Posterior cingulate gyrus (tissue), 11 donors: ENCODE measurements at places on chromosomes 12 and 14.

DNA sequence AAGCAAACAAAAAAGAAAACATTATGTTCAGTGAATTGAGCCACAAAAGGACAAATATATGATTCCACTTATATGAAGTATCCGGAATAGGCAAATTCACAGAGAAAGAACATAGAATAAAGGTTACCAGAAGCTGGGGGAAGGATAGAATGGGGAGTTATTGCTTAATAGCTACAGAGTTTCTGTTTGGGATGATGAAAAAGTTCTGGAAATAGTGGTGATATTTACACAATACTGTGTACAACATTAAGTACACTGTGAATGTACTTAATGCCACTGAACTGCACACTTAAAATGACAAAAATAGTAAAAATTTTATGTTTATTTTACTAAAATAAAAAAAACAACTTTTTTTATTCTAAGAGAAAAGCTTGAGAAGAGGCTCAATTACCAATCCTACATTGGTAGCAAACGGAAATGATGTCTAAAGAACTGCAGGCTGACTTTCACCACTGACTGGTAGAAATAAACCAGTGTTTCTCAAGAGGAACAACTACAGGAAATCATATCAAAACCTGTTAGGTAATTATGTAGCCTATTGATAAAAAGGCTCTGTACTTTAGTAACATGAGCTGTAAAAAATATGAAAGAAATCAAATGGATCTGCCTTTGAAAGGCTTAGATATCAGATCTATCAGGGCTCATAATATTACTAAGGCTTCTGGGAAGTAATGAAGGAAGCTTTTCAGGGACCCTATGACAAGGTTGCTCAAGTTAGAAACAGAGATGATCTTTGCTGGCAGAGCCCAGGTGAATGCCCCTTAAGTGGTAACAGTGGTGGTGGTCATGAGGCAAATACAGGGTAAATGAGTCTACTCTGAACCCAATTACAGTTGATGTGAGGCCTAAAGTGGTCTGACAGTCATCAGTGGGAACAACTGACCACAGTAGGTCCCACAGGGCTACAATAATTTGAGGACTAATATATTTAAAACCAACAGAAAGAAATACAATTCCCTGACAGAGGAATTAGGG lies 41.3 kb downstream of the BAZ1A start:
- no peak for DNase-seq

DNA sequence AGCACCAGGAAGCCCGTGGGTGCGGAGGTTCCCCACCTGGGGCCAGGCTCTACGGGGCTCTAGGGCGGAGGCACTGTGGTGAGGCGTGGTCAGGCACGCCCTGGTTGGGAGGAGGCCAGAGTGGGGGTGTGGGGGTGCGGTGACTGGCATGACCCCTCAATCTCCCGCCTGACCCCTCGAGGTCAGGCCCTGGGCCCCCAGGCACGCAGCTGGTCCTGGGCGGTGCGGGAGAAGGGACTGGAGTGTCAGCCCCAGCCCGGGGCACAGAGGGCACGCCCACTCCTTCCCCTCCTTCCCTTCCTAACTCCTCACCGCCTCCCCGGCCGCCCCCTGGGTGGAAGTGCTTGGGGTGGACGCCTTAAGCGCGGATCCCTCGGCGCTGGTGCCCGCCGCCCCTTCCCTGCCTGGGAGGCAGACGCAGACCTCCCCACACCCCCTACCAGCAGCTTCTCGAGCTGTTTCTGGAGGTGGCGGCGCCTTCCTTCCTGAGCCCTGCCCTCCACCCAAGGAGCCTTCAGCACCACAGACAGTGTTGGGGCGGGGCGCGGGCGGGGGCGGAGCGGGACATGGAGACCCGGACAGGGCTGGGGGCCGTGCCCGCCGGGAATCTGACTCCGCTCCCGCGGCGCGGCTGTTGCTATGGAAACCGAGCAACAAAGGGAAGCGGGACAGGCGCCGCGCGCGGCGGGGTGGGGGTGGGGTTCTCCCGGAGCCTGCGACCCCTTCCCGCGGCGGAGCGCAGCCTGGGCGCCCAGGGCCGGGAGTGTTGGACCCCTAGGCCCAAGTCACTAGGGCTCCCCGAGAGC lies 741 bp upstream of the CRIP2 start:
- peak; percentile 73 for DNase-seq

DNA sequence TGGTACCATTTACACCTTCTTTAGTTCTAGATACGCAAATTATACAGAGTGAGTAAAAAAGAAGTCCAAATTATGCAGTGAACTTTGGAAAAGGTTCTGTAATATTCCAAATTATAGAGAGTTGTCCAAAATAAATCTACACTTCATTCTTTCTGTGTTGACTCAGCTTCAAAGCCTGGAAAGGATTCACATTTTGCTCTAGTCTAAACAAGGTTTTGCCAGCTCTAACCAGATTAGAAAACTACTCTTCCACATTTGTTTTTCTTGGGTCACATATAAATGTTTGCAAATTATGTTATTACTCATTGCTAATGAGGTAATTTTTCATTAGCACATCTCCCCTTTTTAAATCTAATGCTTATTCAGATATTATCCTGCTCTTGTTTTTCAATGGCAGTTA lies 1562.4 kb upstream of the SEL1L start:
- DNase-seq: no peak

GRCh38 chr14:75297411-75298040 lies 18.9 kb downstream of the FOS start:
- DNase-seq: no peak

DNA sequence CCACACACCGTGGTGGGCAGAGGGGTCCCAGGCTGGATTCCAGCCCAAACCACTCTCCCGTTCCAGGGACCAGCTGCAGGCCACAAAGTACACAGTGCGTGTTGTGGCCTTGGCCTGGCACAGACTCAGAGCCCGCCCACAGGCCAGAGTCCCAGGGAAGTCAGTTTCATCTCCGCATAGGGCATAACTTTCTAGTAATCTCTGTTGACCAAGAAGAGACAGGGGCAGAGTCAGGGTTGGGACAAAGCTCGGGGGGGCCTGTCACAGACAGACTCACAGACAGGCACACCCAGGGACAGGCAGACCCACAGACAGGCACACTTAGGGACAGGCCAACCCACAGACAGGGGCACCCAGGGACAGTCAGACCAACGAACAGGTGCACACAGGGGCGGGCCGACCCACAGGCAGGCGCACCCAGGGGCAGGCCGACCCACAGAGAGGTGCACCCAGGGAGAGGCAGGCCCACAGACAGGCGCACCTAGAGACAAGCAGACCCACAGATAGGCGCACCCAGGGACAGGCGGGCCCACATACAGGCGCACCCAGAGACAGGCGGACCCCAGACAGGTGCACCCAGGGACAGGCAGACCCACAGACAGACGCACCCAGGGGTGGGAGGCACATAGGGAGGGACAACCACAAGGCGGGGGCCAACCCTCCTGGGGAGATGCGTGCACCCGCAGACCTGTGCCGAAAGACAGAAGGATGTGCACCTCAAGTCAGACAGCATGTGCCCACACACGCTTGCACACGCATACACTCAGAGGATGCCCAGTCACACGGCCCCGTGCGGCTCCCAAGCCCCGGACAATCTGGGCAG lies 323.3 kb upstream of the RTL1 start:
- DNase-seq: peak; percentile 80

DNA sequence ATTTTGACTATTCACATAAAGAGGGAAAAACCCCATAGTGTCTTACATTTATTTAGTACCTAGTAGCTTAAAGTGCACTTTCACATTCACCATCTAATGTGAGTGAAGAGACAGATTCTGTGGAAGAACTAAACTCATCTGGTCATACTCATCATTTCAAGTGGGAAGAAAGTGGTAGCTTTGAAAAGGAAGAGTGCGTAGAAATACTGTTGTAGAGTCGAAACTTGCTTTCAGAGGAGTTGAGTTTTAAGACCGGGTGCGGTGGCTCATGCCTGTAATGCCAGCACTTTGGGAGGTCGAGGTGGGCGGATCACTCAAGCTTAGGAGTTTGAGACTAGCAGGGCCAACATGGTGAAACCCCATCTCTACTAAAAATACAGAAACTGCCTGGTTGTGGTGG lies 222.2 kb downstream of the ERC1 start:
- DNase-seq: no peak

GRCh38 chr12:87988534-87988933 lies 40.7 kb downstream of the C12orf50 start:
- DNase-seq: no peak

DNA sequence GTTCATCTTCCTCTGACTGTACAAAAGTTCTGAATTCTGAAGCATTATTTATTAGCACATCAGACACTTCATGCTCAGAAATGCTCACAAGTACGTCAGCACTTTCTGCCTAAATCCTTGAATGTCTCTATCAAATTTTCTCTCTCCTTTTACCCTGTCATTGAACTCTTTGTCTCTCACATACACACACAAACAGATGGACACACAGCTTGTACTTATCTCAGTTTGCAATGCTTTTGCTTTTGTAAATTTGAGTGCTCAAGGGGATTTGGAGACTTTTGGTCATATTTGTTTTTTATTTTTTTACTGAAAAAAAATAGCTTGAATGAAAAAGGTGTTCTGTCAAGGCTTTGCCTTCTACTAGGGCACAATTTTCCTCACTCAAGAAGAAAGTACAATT lies 64.2 kb upstream of the PDZRN4 start:
- no peak for DNase-seq

- DNase-seq: no peak
Measured at GRCh38 chr12:78343657-78344056, 513.0 kb downstream of the NAV3 start.

- no peak for DNase-seq
Measured at GRCh38 chr12:64419696-64420095, 15.5 kb downstream of the XPOT start.

DNA sequence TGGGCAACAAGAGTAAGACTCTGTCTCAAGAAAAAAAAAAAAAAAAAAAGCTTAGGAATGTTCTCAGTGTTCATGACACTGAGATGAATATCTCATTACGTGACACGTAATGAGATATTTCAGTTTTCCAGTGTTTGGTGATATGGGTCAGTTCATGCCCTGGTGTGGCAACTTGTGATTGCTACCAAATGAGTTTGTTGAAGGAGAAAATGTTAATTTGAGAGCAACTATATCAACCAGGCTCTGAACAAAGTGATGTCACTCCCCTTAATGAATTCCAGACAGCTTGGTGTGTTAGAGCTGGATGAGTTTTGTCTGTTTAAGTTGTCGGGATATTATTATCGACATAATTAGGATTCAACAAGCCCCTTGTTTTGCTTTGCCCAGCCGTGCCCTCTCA lies 211.7 kb downstream of the DPF3 start:
- no peak for DNase-seq

GRCh38 chr14:74599321-74599761 lies 12.7 kb downstream of the LTBP2 start:
- no peak for DNase-seq

GRCh38 chr14:105199093-105199492 lies 18.0 kb upstream of the NUDT14 start:
- DNase-seq: no peak

DNA sequence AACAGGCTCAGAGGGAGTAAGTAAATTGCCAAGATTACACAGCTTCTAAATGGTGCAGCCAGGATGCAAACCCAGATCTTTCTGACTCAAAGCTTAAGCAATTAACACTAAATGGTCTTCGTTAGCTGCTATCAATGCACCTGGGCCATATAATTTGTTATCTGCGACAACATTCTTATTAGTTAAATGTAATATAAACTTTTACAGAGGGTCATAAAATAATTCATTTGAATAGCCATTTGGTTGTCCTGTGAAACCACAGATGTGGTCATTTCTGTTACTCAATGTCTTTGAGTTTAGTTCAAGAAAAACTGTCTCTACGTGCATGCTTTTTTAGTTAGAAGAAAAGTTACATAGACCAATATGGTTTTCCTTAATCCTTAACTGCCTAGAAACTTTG lies 22.1 kb upstream of the NAP1L1 start:
- DNase-seq: no peak

- DNase-seq: no peak
Measured at GRCh38 chr14:77870646-77871045, 70.7 kb downstream of the ADCK1 start.

DNA sequence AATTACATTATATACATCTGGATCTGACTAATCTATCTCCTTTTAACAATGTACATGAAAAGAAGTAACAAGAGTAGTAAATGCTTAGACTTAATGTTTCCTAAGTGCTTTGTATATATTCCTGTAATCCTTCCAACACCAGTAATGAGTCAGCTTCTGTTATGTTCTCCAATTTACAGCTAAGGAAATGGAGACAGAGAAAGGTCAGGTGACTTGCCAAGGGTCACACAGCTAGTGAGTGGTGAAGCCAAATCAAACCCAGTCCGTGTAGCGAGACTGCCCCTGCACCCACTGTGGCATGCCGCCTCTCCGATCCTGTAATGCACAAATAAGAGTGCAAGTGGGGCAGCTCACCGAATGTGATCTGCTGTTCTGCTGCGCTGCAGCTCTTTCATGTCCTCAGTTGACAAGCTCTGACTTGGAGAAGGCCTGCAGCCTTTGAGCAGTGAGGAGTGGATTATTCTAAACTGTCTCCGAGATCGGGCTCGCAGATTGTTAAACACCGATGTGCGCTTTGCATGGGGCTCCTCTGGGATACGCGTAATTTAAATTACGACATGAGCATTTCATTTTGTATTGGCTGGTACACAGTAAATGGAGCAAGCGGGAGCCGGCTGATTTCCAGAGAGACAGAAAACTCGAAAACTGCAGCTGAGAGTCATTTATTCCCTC lies 65.1 kb upstream of the KTN1 start:
- DNase-seq: no peak

GRCh38 chr14:33420051-33420627 lies 481.5 kb downstream of the NPAS3 start:
- DNase-seq: no peak

GRCh38 chr14:73462048-73462715 lies 3.8 kb upstream of the NUMB start:
- DNase-seq: peak; percentile 94

GRCh38 chr12:62907078-62907477 lies 27.9 kb downstream of the PPM1H start:
- DNase-seq: no peak

DNA sequence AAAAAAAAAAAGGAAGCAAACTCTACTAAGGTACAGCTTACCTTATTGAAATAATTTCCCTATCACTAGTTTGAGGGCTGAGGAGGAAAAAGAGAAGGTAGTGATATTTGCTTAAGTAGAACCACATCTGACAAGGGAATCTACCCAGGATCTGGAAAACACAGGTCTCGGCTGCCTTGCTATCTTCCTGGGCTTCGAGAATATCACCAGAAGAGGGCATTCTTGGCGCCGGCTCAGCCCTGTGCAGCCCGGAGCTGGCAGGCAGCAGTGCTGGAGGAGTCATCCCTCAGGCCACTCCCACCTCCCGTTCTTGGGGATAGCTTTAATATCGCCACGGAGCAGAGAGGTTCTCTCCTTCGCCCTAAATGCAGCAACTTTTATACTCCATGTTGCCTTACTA lies 1181.2 kb downstream of the VRK1 start:
- peak; percentile 81 for DNase-seq

DNA sequence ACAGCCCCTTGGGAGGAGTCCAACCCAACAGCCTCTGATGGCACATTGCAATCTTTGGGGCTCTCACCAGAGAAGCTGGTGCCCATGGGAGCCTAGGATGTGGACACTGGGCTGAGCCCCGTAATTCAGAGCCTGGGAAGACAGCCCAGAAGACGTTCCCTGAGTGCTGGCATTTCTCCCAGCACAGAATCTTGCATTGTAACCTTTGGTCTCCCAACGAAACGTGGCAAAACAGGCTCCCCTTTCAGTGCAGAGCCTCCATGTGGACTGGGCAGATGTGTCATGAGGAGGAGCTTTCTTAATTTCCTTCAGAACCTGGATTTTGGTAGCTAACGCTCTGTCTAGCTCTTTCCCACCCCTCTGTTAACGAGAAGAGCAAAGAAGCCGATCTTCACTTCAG lies 26.3 kb downstream of the BATF start:
- DNase-seq: no peak
